ENCODE measurements at places on chromosomes 6 and 20.

DNA sequence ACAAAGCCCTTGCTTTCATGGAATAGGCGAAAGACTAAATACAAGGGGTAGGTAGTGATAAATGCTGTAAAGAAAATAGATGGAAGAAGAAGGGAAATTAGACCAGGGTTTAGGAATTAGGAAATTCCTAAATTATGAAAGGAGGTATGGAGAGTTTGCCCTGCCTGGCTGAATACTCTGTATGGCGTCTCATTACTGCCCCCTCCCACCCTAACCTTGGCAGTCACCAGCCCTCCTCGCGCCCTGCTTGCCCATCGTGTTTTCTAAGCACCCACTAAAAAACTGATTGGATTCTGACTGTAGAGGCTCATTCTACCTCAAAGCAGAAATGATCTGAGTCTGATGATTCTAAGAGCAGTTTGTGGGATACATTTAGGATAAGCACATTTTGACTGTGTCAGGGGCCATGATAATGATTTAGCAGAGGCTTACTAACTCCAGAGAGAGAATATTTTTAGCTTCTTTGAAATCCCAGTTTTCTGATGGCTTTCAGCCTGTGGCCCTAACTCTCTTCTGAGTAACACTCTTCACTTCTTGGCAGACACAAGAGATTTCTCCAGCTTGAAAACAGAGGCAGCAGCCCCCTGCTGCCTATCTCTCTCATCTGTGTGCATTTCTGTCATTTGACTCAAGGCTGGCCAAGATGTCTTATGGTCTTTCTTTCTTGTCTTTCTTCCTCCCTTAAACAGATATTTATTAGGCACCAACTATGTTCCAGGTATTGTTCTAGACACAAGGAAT is 1.4 kb upstream of the CHD6 start:
- DNase-seq = no peak

GRCh38 chr6:117465691-117466090 is 16.8 kb upstream of the DCBLD1 start:
- DNase-seq = no peak

GRCh38 chr6:169101036-169101805 is 152.4 kb downstream of the THBS2 start:
- no peak for DNase-seq

GRCh38 chr6:147127587-147127986 is 76.6 kb upstream of the STXBP5 start:
- DNase-seq = no peak

- no peak for DNase-seq
Observed at GRCh38 chr6:5677219-5678000, 329.3 kb downstream of the NRN1 start.

DNA sequence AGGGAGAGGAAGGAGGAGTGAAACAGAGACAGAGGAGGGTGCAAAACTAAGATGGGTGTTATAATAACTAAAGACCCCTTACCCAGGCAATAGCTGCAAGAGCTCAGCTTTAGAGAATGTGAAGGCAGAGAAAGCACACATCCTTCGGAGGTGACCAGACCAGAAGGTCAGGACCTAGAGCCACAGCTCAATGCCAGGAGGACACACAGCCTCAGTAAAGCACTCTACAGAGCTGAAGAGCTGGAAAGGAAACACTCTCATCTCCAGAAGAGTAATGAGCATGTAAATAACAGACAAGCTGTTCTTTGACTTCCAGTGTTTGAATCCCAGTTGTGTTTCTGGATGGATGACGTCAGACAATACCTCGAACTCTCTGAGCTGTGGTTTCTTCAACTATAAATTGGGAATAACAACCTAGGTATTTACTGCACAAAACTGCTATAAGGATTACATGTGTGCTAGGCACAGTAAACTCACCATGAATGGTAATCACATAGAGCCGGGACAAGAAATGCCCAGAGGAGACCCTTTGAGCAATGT is 63.2 kb downstream of the MAP3K5 start:
- DNase-seq = no peak

- DNase-seq = no peak
Observed at GRCh38 chr6:5398530-5398929, 137.2 kb downstream of the FARS2 start.

GRCh38 chr6:53854843-53855567 is 60.2 kb downstream of the LRRC1 start:
- no peak for DNase-seq

DNA sequence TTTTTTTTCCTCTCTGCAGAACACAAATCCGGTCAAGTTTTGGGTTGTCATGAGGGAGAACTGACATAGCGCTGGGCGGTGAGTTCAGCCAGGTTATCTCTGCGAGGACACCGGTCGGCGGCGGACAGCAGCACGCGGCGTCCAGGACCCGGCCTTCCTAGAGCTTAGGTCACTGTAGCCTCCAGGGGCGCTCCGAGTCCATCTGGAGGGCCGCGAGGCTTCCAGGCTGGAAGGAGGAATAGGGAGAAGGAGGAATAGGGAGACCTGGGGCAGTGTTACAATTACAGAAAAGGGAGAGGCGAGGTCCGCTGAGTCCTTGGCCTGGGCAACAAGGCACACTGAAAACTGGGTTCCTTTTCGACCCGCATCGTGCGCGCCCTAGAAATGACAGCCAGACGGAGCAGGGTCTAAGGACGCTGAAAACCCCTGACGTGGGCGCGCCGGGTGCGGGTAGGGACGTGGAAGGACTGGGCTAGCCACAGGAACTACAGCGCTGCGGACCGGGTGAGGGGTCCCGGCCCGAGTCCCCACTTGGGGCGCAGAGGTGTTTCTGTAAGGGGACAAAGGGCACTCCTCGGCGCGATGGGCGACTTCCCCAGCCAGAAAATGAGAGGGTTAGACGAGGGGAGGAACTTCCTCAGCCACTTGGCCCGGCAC is 536 bp upstream of the FNDC1 start:
- DNase-seq = no peak

GRCh38 chr6:147099974-147100373 is 104.2 kb upstream of the STXBP5 start:
- no peak for DNase-seq

DNA sequence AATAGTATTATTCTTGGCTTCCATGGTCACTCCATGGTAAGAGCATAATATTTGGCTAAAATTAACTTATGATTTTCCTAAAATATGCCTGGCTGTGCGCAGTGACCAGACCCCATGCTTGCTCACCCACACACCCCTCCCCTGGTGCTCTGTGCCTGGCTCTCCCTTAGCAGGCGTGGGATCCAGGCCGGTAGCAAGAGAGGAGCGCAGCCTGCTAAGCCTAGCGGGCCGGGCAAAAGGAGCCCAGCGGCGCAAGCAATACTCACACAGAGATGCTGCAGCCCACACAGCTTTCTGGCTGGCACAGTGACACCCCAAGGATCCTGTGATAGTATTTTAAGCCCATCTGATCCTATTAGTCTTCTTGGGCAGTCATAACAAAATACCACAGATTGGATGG is 79.8 kb upstream of the EYS start:
- no peak for DNase-seq

- DNase-seq = no peak
Observed at GRCh38 chr6:127463056-127463455, 3.9 kb upstream of the KIAA0408 start.

DNA sequence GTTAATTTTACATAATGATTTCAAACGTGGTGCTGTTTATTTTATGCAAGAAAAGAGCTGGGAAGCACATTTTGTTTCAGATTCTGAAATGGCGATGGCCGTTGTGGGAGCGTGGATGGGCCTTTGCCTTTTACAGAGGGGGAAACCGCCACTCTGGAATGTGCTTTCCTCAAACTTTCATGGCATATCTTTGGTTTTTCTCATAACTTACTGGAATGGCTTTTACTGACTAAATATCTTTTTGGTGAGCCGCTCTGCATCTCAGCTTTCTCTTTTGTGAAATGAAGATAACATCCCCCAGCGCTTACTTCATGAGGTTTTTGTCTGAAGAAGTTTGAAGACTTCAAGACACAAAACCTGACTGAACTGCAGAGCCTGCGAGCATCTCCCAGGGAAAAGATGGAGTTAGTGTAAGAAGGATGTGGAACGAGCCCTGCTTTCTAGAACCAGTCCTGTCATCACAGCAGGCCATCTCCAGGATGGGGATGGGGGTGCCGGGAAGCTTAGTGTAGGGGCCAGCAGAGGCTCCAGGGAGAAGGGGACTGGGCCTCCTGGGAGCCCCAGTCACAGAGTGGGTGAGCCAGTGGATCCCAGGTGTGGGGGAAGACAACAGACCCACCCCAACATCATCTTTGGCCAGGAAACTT is 61.8 kb upstream of the TIAM2 start:
- DNase-seq = no peak

DNA sequence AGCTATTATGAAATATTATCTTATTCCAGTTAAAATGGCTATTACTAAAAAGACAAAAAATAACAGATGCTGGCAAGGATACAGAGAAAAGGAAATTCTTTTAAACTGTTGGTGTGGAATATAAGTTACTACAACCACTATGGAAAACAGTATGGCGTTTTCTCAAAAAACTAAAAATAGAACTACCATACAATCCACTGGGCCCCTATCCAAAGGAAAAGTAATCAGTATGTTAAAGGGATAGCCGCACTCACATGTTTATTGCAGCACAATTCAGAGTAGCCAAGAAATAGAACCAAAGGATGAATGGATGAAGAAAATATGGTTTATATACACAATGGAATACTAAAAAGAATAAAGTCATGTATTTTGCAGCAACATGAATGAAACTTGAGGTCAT is 303.8 kb upstream of the ECI2 start:
- no peak for DNase-seq

GRCh38 chr20:45963059-45964005 is 8.7 kb downstream of the ZNF335 start:
- no peak for DNase-seq

- no peak for DNase-seq
Observed at GRCh38 chr6:167350275-167350696, 25.4 kb downstream of the TTLL2 start.

DNA sequence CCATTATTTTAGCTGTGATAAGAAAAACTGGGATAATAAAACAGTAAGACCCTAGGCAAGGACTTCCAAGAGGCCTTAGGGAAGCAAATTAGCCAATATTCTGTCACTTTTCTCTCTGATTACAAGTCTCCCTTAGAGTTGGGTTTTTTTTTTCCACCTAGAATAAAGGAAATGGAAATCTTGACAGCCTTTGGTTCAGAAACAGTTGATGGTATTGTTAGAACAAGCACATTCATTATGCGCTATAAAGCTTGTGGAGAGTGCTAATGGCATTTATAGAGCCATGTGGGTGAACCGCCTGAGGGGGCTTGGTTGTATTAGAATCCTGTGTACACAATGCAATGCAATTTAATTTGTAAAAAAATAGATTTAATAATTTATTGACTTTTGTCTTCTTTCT is 88.9 kb upstream of the OGFRL1 start:
- DNase-seq = no peak

DNA sequence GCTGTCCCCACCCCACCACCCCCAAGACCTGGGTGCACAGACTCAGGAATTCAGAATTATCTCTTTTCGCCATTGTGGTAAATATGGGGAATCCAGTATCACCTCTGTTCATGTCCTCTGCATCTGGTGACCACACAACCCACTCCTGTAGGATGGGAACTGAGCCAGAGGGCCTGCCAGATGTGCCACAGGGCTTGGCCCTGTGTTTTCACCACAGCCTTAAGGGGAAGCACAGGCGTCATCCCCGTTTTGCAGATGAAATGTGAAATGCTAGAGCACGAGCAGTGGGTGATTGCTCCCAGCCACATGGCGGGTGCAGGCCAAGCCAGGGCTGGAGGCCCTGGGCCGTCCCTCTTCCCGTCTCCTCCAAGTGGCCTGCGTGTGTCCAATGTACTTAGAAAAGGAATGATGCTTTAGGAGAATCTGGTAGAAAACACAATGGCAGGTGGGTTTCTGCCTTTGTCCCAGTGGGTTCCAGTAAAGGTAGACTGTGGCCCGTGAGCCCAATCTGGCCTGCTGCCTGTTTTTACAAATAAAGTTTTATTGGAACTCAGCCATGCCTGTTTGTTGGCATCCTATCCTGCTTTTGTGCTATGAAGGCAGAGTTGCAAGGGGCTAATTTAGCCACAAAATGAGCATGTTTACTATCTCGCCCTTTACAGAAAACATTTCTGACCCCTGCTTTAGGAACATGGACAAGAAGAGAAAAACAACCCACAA is 309.2 kb downstream of the CDH4 start:
- no peak for DNase-seq

All from T-helper 1 cell (primary cell).